ENCODE measurements at places on chromosomes 13 and 19.

DNA sequence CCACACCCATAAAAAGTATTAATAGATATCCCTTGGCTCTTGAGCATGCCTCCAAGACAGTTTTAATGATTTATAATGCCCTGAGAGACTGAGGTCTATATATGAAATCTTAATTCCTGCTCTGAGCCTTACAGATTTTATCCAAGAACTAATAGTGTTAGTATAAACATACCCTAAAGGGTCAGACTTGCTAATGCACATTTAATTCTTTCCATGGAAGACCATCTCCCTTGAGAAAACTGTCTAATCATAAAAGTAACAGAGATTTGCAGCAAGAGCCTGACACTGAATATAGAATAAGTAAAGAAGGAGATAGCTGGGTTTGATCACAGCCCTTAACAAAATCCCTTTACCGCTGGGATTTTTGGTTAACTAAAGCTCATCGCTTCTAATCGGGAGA lies 650.8 kb upstream of the KLF12 start:
- no peak for DNase-seq

DNA sequence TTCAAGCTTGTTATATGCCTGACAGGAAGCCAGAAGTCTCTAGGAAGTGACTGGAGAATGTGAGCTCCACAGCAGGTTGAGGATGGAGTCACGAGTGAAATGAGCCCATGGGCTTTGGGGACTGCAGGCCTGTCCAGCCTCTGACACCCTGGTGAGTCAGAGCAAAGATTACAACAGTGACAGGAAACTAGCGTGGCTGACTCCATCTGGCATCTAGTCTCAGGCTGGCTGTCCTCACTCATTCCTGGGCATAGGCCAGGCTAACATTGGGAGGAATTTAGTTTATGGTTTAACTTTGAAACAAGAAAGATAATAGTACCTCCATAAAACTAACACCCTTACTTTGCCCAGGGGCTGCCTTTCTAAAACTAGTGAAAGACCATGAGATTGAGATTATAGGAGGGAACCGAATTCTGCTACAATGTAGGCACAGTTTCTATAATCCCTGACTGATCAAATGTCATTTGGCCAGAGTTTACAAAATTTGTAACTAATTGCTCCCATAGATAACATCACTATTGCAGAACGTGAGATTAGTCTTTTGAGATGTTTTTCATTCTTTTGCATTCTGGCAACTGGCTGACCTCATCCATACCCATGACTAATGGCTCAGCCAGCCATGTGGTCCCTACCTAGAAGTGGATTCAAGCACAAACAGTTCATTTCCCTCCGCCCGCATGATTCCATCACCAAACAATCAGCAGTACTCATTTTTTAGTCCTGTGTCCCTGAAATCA lies 28.4 kb downstream of the PSG1 start:
- no peak for DNase-seq

DNA sequence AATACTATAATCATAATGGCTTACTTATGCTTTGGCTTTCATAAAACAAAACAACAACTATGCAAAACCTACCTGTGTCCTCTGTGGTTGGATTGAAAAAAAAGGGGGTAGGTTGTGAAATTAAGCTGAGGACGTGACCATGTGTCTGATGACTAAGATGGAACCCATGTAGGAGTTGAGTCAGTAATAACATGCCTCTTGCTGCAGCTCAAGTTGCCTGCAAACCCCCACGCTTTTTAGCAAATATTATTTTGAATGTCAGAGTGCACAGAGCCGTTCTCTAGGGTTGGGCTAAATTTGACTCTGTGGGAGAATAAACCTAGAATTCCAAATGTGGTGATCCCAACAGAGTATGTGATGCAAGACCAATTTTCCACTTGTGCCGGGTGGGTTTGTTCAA lies 209.3 kb downstream of the KCNRG start:
- no peak for DNase-seq

DNA sequence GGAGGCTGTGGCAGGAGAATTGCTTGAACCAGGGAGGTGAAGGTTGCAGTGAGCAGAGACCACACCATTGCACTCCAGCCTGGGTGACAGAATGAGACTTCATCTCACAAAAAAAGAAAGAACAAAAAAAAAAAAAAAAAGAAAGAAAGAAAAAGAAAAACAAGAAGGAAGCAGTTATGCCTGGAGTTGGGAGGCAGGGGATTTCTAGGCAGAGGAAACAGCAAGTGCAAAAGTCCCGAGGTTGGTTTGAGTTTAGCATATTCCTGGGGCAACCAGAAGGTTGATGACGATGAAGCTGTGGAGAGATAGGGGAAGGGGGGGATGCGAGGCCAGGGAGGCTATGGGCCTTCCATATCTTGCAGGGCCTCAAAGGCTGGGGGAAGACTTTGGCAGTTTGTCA lies 11.5 kb upstream of the EML2 start:
- DNase-seq = no peak

DNA sequence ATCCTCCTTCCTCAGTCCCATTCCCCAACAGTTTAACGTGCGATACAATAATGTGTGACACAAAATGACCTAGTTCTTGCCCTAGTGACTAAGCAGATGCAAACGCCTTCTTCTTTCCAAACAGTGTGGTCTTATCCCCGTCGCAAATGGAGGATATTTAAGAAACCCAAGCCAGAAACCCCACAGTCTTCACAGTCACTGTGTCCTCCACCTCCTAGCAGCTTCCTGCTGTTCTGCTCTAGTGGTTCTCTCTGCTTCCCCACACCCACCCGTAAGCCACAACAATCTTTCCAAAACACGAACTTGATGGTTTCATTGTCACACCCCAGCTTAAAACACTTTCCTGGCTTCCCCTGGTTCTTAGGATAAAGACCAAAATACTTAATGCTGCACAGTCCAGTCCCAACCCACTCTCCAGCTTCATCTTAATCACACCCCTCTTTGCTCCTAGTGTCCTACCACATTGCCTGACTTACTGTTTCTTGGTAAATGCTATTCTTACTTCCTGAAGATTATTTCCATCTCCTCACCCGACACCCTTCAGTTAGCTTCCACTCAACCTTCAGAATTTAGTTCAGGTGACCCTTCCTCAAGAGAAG lies 32.3 kb downstream of the ITM2B start:
- no peak for DNase-seq

- DNase-seq = no peak
Observed at GRCh38 chr19:5553892-5554291, 13.9 kb downstream of the TINCR start.

DNA sequence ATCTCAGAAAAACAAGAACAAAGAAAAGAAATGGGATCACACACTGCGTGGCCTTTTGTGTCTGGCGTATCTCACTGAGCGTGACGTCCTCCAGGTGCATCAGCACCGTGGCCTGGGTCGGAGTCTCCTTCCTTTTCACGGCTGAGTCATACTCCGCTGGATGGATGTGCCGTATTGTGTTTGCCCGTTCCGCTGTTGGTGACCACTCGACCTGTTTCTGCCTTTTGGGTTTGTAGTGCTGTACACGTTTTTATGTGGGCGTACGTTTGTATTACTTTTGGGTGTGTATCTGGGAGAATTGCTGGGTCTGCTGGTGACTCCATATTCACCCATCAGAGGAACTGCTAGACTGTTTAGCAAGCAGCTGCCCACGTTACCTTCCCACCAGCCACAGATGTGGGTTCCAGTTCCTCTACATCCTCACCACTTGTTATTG lies 11.4 kb downstream of the ARID3A start:
- no peak for DNase-seq

DNA sequence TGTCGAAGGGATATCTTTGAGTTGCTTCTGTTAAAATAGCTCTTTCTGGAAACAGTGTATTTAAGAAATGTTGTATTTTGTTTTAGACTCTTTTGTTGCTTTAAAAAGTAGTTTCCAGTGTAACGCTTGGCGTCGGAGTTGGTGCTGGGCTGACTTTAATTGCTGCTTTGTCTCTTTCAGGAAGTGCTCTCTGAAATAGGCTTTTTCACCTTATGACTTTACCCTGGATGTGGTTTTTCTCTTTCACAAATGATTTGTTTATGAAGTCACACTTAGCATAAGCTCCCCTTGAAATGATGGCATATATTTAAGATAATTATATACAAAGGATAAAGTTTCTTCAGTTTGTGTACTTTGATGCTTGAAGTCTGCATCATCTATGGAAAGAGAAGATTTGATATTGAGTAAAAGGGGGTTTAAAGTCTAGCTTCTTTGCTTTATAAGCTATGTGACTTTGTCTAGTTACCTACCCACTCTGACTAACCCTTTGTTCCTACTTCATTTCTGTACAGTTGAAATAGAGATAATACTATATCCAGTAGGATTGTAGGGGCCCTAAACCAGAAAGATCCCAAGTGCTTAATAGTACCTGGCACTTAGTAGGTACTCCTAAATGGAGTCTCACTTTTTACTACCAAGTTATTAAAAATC lies at the start of gene GPR18:
Gene GPR18 (minus strand): TSS at position 170 of the 651 bp plus-strand sequence. CDS start 2,507 bp downstream, outside the sequence.
- no peak for DNase-seq

DNA sequence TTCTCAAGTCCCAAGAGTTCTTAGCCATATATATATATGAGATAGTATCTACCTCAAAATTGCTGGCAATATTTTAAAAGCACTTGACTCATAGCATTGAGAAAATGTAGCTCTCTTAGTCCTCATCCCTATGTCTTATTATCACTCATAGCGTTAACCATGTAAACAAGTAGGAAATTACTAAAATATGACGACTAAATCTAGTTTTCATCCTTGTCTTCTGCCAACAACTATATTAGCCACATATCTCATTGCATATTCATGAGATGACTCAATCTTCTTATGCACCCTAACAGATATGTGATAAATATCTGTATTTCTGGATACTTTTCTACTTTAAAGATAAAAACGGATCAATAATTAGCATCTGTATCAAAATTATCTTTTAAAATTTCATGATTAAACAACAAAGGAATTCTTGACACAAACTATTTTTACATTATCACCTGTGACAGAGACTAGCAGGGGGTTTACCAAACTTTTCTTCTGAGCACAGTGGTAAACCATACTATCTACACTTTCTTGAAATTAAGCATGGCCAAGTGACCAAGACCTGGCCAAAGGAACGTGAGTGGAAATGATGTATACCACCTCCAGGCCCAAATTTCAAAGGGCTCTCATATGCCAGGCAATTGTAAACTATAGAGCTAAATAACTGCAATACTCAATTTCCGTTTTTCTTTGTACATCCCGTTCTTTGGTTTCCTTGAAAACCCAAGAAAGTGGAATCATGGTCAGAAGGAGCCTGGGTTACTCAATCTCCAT lies 45.7 kb downstream of the ZC3H13 start:
- DNase-seq = no peak

GRCh38 chr13:92901739-92902138 lies 324.9 kb upstream of the GPC6 start:
- no peak for DNase-seq

- no peak for DNase-seq
Observed at GRCh38 chr13:79456656-79457365, 24.1 kb upstream of the NDFIP2 start.

GRCh38 chr13:84380866-84381265 lies 498.6 kb upstream of the SLITRK1 start:
- no peak for DNase-seq

DNA sequence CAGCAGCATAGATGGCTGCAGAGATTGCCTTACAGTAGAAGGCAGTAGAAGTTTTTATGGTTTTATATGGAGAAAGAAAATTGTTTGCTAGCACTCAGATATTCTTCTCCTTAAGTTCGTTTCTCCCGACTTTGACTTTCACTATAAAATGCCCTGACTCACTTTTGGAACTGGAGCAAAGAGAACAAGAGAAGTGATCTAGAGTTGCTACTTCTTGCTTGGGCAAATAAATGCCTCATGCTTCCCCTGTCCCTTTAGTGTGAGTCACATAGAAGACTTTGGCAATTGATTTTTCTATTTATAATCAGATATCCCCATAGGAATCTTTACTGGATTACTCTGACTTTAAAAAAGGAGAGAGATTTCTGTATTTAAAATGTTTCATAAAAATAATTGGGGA lies 46.9 kb downstream of the ITGBL1 start:
- no peak for DNase-seq

DNA sequence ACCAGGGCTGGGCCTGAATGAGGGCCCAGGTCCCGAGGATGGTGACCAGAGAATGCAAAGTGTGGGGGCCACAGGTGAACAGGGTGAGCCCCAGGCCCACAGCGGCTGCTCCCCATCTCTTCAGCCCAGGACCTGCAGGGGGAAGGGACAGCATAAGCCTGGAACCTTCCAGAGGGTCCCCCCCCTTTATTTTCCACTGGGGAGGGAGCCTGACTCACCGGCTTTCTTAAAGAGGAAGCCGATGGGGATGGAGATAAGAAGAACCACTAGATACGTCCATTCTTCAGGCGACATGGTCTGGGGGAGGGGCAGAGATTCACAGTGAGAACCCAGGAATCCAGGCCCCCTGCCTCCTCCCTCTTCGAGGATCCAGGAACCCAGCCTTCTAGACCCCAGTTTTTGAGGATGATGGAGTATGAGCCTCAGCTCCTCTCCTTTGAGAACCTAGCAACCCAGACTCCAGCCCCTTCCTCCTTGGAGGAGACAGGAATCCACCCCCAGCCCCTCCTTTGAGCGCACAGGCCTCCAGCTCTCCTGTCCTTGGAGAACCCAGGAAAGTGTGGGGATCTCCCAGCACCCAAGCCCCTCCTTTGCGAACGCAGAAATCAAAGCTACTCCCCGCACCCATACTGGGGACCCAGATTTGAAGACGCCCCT lies 1.0 kb downstream of the MBOAT7 start:
- DNase-seq = no peak

DNA sequence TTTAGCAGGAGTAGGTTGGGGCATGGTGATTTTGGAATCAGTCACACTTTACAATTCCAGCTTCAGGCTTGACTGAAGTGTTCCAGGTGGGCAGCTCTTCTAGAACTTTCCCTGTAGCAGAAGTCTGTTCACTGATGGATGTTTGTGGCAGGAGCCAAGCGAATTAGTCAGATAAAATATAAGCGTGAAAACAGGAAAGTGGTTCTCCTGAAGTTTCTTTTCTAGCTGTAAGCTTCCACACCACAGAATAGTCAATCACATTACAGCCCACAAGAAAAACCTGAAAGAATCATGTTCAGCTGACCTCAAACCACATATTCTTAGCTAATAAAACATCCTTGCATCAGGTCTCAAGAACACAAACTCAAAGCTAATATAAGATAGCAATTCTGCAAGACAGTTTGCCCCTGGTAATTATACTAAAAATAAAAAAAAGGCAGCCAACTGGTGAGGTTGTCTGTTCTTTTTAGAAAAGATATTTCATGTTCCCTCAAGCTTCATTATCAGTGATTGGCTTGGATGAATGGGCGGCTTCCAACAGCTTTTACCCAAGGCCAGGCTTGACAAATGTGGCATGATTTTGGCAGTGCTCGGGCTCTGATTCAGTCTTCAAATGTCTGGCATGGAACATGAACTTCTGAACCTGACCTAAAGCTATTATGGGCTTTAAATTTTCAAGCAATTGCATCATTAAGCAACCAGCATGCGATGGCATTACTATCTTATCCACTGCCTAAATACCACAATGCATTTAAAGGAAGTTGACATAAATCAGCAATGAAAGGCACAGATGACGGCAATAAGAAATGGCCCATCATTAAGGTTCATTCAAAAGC lies 136.8 kb downstream of the DCLK1 start:
- DNase-seq = no peak

All from NCI-H1092 (cell line).